ENCODE measurements at places on chromosomes 5 and 9.

- H3K4me1 ChIP-seq, result peaks cover 27% of the 10 kb centered on the region
- H3K27me3 ChIP-seq, result no peaks in the 10 kb centered on the region
- H3K27ac ChIP-seq, result no peak overlapping the region
- H3K4me3 ChIP-seq, result no peak overlapping the region
These were observed 2.8 kb downstream of the MGAT4B start for GRCh38 chr5:179803651-179804554.

DNA sequence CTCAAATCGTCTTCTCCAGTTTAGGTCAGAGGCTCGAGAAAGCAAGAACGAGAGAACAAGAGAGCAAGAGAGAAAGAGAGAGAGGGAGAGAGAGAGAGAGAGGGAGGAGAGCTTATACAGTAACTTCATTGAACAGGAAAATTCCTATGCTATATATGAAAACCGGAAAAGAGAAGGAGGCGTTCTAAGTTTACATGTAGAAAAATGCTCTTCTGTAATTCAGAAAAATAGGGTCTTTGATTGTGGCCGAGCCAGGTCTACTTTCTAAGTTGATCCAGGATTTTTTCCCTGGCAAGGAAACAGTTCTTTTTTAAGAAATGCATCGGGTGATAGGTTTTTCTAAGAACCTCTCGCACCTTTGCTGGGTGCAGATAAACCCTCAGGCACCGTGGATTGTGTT is 29.5 kb downstream of the COL15A1 start:
- H3K27me3 ChIP-seq, result peaks cover 2% of the 10 kb centered on the region
- H3K36me3 ChIP-seq, result no peaks in the 10 kb centered on the region
- H3K4me3 ChIP-seq, result no peak overlapping the region
- H3K27ac ChIP-seq, result no peak overlapping the region
- H3K4me1 ChIP-seq, result peaks cover 24% of the 10 kb centered on the region

- H3K27ac ChIP-seq, result no peak overlapping the region
- no peaks in the 10 kb centered on the region for H3K4me1 ChIP-seq
- DNase-seq, result no peak
- no peak overlapping the region for H3K4me3 ChIP-seq
These were observed 28.0 kb upstream of the DAP start for GRCh38 chr5:10789021-10789420.

GRCh38 chr5:89728750-89729149 is 680.8 kb downstream of the CETN3 start:
- no peak overlapping the region for H3K4me3 ChIP-seq
- DNase-seq, result no peak

- H3K4me3 ChIP-seq, result no peak overlapping the region
- no peaks in the 10 kb centered on the region for H3K27me3 ChIP-seq
- no peaks in the 10 kb centered on the region for H3K36me3 ChIP-seq
- no peak overlapping the region for H3K27ac ChIP-seq
- no peaks in the 10 kb centered on the region for H3K4me1 ChIP-seq
- no peak for DNase-seq
These were observed 214.2 kb downstream of the SLF1 start for GRCh38 chr5:94832685-94833084.

DNA sequence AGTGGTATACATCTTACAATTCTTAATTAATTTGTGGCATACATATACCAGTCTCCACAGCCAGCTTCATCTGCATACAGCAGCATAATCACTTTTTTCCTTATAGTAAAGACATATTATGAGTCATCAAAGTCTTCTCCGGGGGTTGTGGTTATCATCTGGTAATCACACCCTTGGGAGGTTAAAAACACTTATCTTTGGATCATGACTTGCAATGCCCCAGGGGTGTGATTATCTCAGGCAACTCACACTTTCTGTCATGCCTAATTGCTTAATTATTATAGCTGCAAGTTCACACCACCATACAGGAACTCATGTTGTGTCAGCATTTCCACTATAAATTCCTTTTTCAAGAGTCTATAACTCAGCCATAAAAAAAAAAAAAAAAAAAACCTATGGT is 218.4 kb downstream of the ANXA1 start:
- no peaks in the 10 kb centered on the region for H3K27me3 ChIP-seq
- H3K4me3 ChIP-seq, result no peak overlapping the region
- H3K36me3 ChIP-seq, result no peaks in the 10 kb centered on the region
- no peaks in the 10 kb centered on the region for H3K4me1 ChIP-seq
- no peak overlapping the region for H3K27ac ChIP-seq
- no peak for DNase-seq

GRCh38 chr5:157348049-157348400 is 82.1 kb downstream of the CYFIP2 start:
- H3K4me3 ChIP-seq, result no peak overlapping the region
- no peaks in the 10 kb centered on the region for H3K4me1 ChIP-seq
- no peaks in the 10 kb centered on the region for H3K27me3 ChIP-seq
- no peak for DNase-seq
- H3K36me3 ChIP-seq, result peaks cover 11% of the 10 kb centered on the region
- H3K27ac ChIP-seq, result no peak overlapping the region

DNA sequence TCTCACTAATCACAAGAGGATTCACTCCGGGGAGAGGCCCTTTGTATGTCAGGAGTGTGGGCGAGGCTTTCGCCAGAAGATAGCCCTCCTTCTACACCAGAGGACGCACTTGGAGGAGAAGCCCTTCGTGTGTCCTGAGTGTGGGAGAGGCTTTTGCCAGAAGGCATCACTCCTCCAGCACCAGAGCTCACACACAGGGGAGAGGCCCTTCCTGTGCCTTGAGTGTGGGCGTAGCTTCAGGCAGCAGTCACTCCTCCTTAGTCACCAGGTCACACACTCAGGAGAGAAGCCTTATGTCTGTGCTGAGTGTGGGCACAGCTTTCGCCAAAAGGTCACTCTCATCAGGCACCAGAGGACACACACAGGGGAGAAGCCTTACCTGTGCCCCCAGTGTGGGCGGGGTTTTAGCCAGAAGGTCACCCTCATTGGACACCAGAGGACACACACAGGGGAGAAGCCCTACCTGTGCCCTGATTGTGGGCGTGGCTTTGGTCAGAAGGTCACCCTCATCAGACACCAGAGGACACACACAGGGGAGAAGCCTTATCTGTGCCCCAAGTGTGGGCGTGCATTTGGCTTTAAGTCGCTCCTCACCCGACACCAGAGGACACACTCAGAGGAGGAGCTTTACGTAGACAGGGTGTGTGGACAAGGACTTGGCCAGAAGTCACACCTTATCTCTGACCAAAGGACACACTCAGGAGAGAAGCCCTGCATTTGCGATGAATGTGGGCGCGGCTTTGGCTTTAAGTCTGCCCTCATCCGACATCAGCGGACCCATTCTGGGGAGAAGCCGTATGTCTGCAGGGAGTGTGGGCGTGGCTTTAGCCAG is 27.8 kb downstream of the NUTM2F start:
- no peaks in the 10 kb centered on the region for H3K27me3 ChIP-seq
- H3K36me3 ChIP-seq, result no peaks in the 10 kb centered on the region
- H3K4me1 ChIP-seq, result peaks cover 6% of the 10 kb centered on the region
- H3K4me3 ChIP-seq, result no peak overlapping the region

DNA sequence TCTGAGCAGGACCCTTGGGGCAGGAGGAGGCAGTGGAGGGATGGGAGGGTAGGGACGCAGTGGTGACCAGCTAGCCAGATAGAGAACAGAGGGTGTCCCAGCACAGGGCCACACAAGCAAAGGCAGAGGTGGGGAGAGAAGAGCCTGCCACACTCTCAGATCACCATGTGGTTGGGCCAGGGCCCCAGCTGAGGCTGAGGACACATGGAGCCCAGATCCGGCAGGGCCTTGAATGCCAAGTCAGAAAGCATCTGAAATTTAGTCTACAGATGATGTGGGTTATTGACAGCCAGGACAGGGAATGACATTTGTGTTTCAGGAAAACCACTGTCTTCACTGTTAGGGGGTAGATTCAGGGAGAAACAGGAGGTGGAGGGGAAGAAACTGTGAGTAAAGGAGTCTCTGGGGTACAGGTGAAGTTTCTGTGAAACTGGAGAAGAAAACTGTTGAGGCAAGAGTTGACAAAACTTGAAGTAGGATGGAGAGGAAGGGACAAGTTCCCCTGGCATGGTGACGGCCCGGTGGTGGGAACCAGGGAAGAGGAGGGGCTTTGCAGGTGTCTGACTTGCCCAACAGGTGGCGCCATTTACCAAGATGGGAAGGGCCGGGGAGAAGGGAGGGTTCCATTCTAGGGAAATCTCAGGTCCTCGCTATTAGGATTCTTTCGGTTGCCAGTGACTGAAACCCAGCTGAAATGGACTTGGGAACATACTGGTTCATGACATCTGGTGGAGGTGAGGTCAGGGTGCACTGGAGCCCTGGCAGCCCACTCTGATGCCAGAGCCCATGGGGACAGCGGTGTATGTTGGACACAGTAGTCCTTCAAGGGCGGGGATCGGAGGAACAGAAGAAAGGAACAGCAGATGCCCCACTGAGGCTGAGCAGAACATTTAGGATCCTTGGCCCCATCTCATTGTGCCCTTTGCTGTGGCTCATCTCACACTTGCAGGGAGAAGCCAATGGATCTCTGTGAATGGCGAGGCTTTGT is 100.1 kb downstream of the KCNIP1 start:
- DNase-seq, result peak; percentile 70
- H3K4me3 ChIP-seq, result no peak overlapping the region
- no peaks in the 10 kb centered on the region for H3K27me3 ChIP-seq
- no peaks in the 10 kb centered on the region for H3K4me1 ChIP-seq
- H3K27ac ChIP-seq, result no peak overlapping the region
- no peaks in the 10 kb centered on the region for H3K36me3 ChIP-seq

DNA sequence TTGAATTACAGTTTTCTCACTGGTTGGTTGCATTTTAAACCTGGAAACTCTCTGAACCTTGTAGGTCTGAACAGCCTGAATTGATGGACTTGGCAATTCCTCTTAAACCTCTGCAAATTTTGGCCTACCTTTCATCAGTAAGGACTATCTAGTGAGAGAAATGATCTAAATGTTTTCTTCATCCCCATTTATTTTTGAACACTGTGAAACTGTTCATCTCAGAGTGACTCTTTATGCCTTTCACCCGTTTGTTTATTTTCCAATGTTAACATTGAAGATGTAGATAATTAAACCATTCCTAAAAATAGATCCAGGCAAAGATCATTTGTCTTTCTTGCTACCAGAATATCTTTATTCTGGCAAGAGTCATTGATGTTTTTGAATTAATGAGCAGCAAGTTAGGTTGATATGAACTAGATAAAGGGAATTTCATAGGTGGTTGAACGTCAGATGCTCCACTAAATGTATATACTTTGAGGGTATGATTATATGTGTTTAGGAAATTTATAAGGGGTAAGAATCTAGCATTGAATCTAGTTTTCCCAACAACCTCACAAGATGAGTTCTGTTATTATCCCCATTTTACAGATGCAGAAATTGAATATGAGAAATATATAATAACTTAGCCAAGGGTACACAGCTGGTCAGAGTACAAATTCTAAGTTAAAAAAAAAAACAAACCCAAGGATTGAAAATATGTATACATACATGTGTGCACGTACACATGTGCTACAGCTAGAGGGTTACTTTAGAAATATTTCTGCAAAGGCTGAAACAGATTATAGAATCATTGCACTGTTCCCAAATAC is 3.4 kb downstream of the CPEB4 start:
- DNase-seq, result no peak
- no peak overlapping the region for H3K27ac ChIP-seq
- peaks cover 4% of the 10 kb centered on the region for H3K4me1 ChIP-seq
- H3K4me3 ChIP-seq, result no peak overlapping the region
- H3K27me3 ChIP-seq, result peaks cover 5% of the 10 kb centered on the region
- H3K36me3 ChIP-seq, result no peaks in the 10 kb centered on the region

- H3K27me3 ChIP-seq, result no peaks in the 10 kb centered on the region
- H3K36me3 ChIP-seq, result no peaks in the 10 kb centered on the region
- DNase-seq, result no peak
These were observed 970.0 kb downstream of the MAT2B start for GRCh38 chr5:164475339-164475977.

DNA sequence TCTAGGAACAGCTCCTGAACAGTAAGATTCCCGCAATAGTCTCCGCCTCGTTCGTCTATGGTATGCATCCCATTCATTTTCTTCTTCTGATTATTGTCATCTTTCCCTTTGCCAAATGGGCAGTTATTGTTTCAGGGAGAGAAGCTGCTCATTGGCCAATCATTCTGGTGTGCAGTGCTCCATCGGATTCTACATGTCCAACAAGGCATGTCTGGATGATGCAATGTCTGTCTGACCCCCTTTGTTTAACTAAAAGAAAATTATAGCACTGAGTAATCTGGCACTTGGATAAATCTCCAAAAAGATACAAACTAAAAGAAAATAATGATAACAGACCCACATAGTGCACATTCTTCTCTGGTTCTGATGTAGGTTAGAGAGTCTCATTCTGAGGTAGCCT is 515.6 kb upstream of the DMAC1 start:
- no peak overlapping the region for H3K27ac ChIP-seq
- no peaks in the 10 kb centered on the region for H3K4me1 ChIP-seq
- no peaks in the 10 kb centered on the region for H3K36me3 ChIP-seq
- no peak for DNase-seq
- no peaks in the 10 kb centered on the region for H3K27me3 ChIP-seq

- peaks cover 26% of the 10 kb centered on the region for H3K36me3 ChIP-seq
- DNase-seq, result peak; percentile 89
- H3K4me3 ChIP-seq, result peak within 1 kb of the TSS; percentile 91
- H3K4me1 ChIP-seq, result peaks cover 7% of the 10 kb centered on the region
- no peaks in the 10 kb centered on the region for H3K27me3 ChIP-seq
These were observed at the start of gene KDM3B for GRCh38 chr5:138352071-138352721. TSS of gene KDM3B (plus strand) at chr5:138352685. CDS start at chr5:138352796, 111 bp downstream.

DNA sequence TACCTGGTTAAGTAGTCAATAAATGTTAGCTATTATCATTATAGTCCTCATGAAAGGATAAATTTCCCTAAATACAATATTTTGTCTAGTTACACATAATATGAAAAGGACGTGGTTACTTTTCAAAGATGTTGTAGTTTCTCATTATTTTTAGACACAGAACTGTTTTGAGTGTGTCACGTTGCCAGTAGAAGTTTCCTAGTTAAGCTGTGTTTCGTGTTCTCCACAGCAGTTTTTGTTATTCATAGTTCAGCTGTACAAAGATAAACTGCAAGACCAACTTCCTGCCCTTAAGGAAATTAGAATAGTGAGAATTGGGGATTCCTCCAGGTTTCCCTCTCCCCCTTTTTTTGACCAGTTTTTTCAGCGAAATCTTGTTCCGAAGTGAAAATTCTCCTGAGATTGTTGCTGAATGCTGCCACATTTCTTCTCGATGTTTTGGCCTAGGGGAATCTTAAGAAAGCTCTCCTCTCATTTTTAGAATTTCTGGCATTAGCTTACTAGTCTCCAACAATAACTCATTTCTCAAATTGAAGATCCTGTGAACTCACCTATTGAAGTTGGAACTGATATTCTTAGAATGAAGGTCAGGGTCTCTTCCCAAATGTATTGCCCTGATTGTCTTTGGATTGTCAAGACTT is 176.1 kb downstream of the PAM start:
- no peak for DNase-seq
- H3K4me1 ChIP-seq, result peaks cover 9% of the 10 kb centered on the region
- H3K4me3 ChIP-seq, result no peak overlapping the region

Measured in neuronal stem cell (in vitro differentiated cells).